ENCODE measurements at places on chromosomes 6 and 20. TPM values are rescaled to one million over a fixed set of nuclear protein-coding genes. Genes with fewer than 3 reads are reported as not detected.
A peak's percentile ranks its signal among the peaks of the same experiment; 100 is the strongest.

- H3K27me3 ChIP-seq: no peaks in the 10 kb centered on the region
- H3K36me3 ChIP-seq: no peaks in the 10 kb centered on the region
- H3K27ac ChIP-seq: no peak overlapping the region
- no peak overlapping the region for H3K4me3 ChIP-seq
Observed at GRCh38 chr6:163679753-163680152, 265.2 kb downstream of the QKI start.

- H3K27me3 ChIP-seq: no peaks in the 10 kb centered on the region
- H3K4me3 ChIP-seq: no peak overlapping the region
- no peaks in the 10 kb centered on the region for H3K36me3 ChIP-seq
- H3K27ac ChIP-seq: no peak overlapping the region
- H3K4me1 ChIP-seq: no peaks in the 10 kb centered on the region
Observed at GRCh38 chr6:116547358-116547757, 1.9 kb upstream of the TRAPPC3L start.

- no peaks in the 10 kb centered on the region for H3K27me3 ChIP-seq
- peak overlapping the region; percentile 57 for H3K4me3 ChIP-seq
- peaks cover 25% of the 10 kb centered on the region for H3K4me1 ChIP-seq
- no peak for DNase-seq
Observed at GRCh38 chr20:58893355-58894120, 41.0 kb downstream of the GNAS start.

The TASP1 gene
- 8.9 TPM for total RNA-seq

- H3K36me3 ChIP-seq: no peaks in the 10 kb centered on the region
- H3K4me1 ChIP-seq: no peaks in the 10 kb centered on the region
- no peak overlapping the region for H3K27ac ChIP-seq
- DNase-seq: no peak
- no peak overlapping the region for H3K4me3 ChIP-seq
Observed at GRCh38 chr20:13147071-13147963, 73.8 kb upstream of the ISM1 start.

DNA sequence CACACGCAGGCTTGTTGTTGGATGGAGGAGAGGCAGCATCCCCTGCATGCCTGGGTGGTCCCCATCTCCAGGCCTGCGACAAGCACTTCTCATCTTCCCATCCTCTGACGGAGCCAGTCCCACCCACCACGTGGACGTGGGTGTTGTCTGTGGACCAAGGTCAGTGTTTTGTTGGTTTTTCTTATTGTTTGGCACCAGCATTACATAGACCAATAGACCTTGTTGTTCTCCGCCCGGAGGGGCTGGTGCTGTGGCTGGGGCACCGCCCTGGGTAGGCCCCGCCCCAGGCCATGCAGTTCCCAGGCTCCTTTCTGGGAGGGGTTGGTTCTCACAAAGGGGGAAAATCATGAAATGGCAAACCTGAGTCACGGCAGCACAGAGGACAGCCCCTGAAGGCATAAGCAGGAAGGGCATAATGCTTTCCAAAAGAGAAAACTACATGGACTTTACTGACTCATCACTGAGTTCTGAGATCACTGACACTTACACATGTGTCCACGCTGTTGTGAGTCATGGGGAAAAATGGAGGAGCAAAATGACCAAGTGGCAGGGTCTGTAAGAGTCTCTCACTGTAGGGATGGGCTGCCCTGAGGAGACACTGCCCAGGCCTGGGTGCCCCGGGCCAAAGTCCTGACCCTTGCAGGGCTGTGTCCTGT is 90.8 kb downstream of the THBS2 start:
- no peaks in the 10 kb centered on the region for H3K36me3 ChIP-seq
- no peak overlapping the region for H3K4me3 ChIP-seq
- H3K27ac ChIP-seq: no peak overlapping the region

The SAMD3 gene
- 1.1 TPM for total RNA-seq

DNA sequence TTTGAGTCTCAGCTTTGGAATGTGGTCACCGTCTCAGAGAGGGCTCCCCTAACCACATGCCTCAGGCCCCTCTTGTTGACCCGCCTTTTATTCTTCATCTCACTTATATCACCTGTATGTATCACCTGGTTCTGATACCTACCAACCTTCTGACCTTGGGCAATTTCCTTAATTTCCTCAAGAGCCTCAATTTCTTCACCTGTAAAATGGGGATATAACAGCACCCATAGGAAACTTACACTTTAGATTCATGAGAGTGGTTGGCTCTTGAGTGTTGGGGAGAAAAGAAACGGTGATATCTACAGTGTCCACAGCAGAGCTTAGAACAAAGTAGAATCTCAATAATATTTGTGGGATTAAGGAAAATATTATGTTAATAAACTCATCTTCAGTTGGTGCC is 4.0 kb upstream of the DDX27 start:
- H3K27me3 ChIP-seq: no peaks in the 10 kb centered on the region
- no peak overlapping the region for H3K27ac ChIP-seq
- DNase-seq: no peak
- peaks cover 10% of the 10 kb centered on the region for H3K4me1 ChIP-seq
- no peak overlapping the region for H3K4me3 ChIP-seq
- H3K36me3 ChIP-seq: no peaks in the 10 kb centered on the region

The ELOVL2 gene
- 1.3 TPM for total RNA-seq

GRCh38 chr6:167951781-167952511 is 45.5 kb upstream of the KIF25 start:
- no peaks in the 10 kb centered on the region for H3K27me3 ChIP-seq
- H3K4me1 ChIP-seq: peaks cover 3% of the 10 kb centered on the region

DNA sequence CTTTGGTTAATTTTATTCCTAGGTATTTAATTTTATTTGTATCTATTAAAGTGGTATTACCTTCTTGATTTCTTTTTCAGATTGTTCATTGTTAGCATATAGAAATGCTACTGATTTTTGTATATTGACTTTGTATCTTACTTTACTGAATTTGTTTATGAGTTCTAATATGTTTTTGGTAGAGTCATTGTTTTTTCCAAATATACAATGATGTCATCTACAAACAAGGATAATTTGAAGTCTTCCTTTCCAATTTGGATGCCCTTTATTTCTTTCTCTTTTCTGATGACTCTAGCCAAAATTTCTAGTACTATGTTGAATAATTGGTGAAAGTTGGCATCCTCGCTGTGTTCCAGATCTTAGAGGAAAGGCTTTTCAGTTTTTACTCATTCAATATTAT is 43.0 kb upstream of the HMGCLL1 start:
- H3K36me3 ChIP-seq: no peaks in the 10 kb centered on the region
- no peak for DNase-seq
- no peaks in the 10 kb centered on the region for H3K27me3 ChIP-seq
- no peak overlapping the region for H3K27ac ChIP-seq
- H3K4me3 ChIP-seq: no peak overlapping the region

The SLC17A2 gene
- total RNA-seq: not detected

The ADGB gene
- total RNA-seq: not detected

DNA sequence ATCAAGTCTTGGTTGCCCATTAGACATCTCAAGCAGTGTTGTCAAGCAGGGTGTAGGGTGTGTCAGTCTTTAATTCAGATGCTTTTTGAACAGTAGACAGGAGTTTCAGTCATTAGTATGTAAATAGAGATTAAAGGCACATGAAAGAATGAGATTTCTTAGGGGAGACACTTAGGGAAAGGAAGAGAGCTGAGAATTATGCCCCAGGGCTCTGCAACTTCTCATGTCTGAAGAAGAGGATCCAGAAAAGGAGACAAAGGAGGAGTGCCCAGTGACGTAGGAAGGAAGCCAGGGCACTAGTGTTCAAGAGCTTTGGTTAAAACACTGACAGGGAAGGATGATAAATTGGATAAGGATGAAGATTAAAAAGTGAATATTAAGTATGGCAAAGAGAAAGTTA is 569.7 kb downstream of the NKAIN2 start:
- H3K27me3 ChIP-seq: peaks cover 4% of the 10 kb centered on the region
- H3K4me1 ChIP-seq: no peaks in the 10 kb centered on the region
- H3K27ac ChIP-seq: no peak overlapping the region
- H3K4me3 ChIP-seq: no peak overlapping the region

DNA sequence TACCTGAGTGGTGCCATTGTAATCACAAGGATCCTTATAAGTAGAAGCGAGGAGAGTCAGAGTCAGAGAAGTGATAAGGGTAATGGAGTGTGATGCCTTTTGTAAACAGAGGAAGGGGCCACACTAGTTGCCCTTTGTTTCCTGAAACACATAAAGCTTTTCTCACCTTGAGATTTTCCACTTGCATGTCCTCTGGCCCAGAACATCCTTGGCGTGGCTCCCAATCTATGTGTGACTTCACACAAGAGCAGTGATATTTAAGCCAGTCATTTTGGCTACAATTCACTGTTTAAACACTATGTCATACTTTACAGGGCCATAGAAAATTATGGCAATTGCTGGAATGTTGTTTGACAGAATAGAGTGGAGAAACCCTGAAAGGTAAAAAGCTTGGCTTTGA is 121.2 kb upstream of the BTN3A2 start:
- H3K4me3 ChIP-seq: no peak overlapping the region
- H3K4me1 ChIP-seq: no peaks in the 10 kb centered on the region
- H3K36me3 ChIP-seq: no peaks in the 10 kb centered on the region
- no peak for DNase-seq
- peaks cover 26% of the 10 kb centered on the region for H3K27me3 ChIP-seq
- no peak overlapping the region for H3K27ac ChIP-seq

The BTBD3 gene
- 21.4 TPM for total RNA-seq

The PIM1 gene
- 13.9 TPM for total RNA-seq

GRCh38 chr6:26211963-26212362 is 124.7 kb downstream of the HFE start:
- no peak for DNase-seq
- no peak overlapping the region for H3K4me3 ChIP-seq
- H3K27me3 ChIP-seq: peaks cover 15% of the 10 kb centered on the region

The HEBP2 gene
- total RNA-seq: 26.5 TPM

The MEP1A gene
- 0.38 TPM for total RNA-seq

- DNase-seq: no peak
- no peaks in the 10 kb centered on the region for H3K27me3 ChIP-seq
- no peak overlapping the region for H3K27ac ChIP-seq
- H3K36me3 ChIP-seq: no peaks in the 10 kb centered on the region
- H3K4me1 ChIP-seq: no peaks in the 10 kb centered on the region
Observed at GRCh38 chr6:170199716-170200115, 91.2 kb downstream of the DLL1 start.

The CD93 gene
- 18.2 TPM for total RNA-seq

The HLA-DQB1 gene
- total RNA-seq: 3.2 TPM

DNA sequence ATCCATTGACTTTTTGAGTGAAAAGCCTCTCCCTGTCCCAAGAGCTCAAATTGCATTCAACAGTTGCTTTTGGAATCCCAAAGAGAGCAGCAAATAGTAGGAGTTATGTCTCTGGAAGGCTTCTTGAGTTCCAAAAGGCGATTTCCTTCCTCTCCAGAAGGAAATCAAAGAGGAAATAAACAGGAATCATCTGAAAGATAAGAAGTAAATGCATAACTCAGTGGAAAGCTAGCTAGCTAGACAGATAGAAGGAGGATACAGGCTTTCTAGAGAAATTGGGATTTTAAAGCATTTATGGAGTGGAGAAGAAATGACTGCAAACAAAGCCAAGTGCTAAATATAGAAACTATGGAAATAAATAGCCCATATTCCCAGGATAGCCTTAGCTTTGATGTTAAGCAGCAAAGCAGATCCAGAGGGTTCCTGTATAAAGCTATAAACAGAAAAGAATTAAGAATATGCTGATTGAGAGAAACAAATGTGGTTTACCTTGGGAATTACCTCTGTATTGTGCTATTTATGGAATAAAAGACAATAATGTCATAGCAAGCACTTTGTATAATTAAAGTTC is 214.7 kb downstream of the PLCB1 start:
- H3K36me3 ChIP-seq: no peaks in the 10 kb centered on the region
- H3K27ac ChIP-seq: peak overlapping the region; percentile 30
- H3K4me3 ChIP-seq: no peak overlapping the region
- DNase-seq: no peak

- no peaks in the 10 kb centered on the region for H3K27me3 ChIP-seq
- no peak overlapping the region for H3K27ac ChIP-seq
- no peak overlapping the region for H3K4me3 ChIP-seq
- no peak for DNase-seq
- peaks cover 7% of the 10 kb centered on the region for H3K4me1 ChIP-seq
Observed at GRCh38 chr6:137878486-137879285, 11.6 kb downstream of the TNFAIP3 start.

GRCh38 chr6:24910961-24911725 is 24.6 kb downstream of the RIPOR2 start:
- H3K27me3 ChIP-seq: no peaks in the 10 kb centered on the region
- H3K4me3 ChIP-seq: peak overlapping the region; percentile 24
- peak; percentile 45 for DNase-seq
- no peaks in the 10 kb centered on the region for H3K36me3 ChIP-seq
- peaks cover 9% of the 10 kb centered on the region for H3K4me1 ChIP-seq
- no peak overlapping the region for H3K27ac ChIP-seq

The PNRC1 gene
- 105 TPM for total RNA-seq

DNA sequence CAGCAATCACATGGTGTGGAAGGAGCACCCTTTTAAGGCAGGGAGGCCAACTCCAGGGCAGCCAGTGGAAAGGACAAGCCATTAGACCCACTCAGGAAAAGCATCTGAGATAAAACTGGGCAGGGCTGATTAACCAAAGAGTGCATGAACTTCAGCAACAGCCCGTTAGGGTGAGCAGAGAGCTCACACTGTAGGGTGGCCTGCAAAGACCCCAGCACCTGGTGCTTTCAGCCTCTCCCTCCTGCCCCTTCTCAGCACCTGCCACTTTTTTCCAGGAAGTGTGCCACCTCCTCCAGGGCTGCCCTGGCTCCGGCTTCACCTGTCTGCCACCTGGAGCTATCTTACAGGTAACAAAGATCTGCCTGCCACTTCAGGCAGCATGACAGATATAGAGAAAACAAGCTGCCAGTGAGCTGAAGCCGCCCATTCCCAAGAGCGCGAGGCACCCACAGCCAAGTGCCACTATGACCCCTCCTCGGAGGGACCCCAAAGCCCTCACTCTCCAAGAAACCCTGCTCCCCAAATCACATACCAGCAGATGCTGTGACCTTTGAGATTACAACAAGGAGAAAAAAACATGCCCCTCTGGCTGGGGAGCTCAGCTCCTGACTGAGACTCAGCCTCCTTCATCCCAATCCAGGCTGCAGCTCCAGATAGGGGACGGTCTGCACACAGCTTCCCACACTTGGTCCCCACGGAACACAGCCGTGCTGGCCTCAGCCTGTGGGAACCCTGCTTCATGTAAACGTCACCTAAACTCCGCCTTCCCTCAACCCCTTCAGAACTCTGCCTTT is 71.2 kb downstream of the ABHD12 start:
- no peak for DNase-seq
- H3K4me3 ChIP-seq: no peak overlapping the region

Measured in pancreas (tissue), 10 donors.